ENCODE measurements at places on chromosomes 4 and X.
A peak's percentile ranks its signal among the peaks of the same experiment; 100 is the strongest.

DNA sequence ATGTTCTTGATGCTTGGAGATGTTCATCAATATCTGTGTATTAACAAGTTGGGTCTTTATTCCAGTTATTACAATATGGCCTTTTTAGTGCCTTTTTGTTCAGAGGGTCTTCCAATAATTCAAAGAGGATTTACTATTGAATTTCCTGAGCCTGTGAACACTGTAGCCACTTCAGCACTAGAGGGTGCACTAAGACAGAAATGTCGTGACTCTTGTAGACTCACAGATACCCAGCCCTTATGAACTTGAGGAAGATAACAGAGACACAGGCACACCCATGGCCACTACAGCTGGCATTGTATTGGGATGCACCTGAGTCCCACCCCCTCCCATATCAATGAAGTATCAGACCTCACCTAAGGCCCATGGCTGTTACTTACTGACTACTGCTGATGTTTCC is 54.4 kb upstream of the ACTRT1 start:
- H3K4me3 ChIP-seq: no peak overlapping the region
- DNase-seq: no peak
- H3K4me1 ChIP-seq: no peaks in the 10 kb centered on the region
- H3K27me3 ChIP-seq: no peaks in the 10 kb centered on the region

DNA sequence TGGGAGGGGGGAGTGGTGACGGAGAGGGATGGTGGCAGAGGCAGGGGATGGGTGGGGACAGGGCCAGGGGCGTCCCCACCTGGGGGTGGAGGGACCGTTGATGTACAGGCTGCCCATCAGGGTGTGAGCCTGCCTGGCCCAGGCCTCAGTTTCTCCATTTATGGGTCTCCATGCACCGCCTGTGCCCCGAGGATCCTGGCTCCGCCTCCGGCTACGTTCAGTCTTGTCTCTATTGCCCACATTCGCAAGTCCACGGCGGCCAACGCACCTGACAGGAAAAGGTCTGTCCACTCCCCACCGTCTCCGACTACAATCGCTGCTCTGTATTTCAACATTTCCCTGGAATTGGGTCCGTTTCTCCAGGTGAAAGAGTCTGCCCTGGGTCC is 96.3 kb upstream of the NKX1-1 start:
- H3K4me3 ChIP-seq: no peak overlapping the region
- no peaks in the 10 kb centered on the region for H3K36me3 ChIP-seq
- H3K27me3 ChIP-seq: no peaks in the 10 kb centered on the region
- no peak overlapping the region for H3K27ac ChIP-seq
- DNase-seq: no peak
- no peaks in the 10 kb centered on the region for H3K4me1 ChIP-seq

- no peak for DNase-seq
- no peaks in the 10 kb centered on the region for H3K36me3 ChIP-seq
- H3K27ac ChIP-seq: no peak overlapping the region
- H3K4me1 ChIP-seq: no peaks in the 10 kb centered on the region
Measured at GRCh38 chrX:100208076-100208475, 202.0 kb downstream of the PCDH19 start.

DNA sequence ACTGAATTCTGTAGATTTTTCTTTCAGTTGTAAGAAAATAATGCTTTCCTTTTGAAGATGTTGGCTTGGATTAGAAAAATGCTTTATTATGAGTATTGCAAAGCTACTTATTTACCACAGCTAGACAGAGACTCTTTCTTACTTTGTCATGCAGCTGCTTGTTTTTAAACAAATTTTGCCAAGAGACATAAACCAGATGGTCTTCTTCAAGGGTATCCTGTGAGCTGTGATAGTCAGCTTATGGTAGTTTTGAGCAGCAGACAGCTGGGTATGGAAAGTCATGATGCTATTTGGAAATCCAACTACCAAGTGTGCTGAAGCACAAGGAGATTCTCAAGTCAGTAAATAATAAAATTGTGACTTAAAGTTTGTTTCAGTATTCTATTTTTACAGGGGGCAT is 941.5 kb downstream of the DMD start:
- no peak overlapping the region for H3K27ac ChIP-seq
- peaks cover 10% of the 10 kb centered on the region for H3K4me1 ChIP-seq
- no peaks in the 10 kb centered on the region for H3K36me3 ChIP-seq
- no peaks in the 10 kb centered on the region for H3K27me3 ChIP-seq

- DNase-seq: no peak
- H3K27me3 ChIP-seq: no peaks in the 10 kb centered on the region
- no peak overlapping the region for H3K4me3 ChIP-seq
Measured at GRCh38 chrX:153580700-153581386, 18.1 kb downstream of the CCNQ start.

DNA sequence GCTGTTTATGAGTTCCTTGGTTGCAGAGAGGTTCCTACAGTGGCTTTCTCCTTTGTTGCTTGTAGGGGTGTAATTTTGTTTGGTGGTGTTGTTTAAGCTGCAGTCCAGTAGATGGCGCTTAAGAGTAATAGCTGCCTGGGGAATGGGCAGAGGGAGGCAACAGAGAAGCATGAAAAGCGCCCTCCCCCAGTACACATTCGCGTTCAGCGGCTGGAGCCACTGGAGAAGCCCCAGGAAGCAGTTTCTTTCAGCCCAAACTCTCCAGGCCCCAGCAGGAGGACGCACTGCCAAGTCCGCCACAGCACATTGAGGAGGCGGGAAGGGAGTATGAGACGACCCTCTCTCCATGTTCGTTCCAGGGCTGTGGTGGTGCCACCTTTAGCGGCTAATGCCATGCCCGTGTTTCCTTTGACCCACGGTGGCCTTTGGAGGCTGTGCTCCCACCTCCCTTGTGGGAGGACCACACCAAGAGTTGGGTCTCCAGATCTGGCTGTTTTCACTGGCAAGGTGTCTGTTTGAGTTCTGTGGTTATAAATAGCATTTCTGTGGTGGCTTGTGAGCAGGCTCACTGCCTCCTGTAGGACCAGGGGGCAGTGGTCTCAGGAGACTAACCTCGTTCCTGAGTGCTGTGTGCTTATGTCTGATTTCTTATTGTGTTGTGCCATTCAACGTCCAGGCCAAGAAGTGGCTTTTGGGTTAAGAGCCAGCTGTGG is 252.3 kb downstream of the ARHGAP10 start:
- no peak overlapping the region for H3K27ac ChIP-seq
- no peaks in the 10 kb centered on the region for H3K27me3 ChIP-seq
- H3K4me3 ChIP-seq: no peak overlapping the region
- H3K4me1 ChIP-seq: peaks cover 16% of the 10 kb centered on the region
- DNase-seq: no peak

- H3K27me3 ChIP-seq: no peaks in the 10 kb centered on the region
- DNase-seq: peak; percentile 38
- H3K27ac ChIP-seq: peak within 1 kb of the TSS; percentile 78
Measured at GRCh38 chr4:6716018-6716911, at the start of gene BLOC1S4. Gene BLOC1S4, plus strand, starts transcription at chr4:6716174. Its CDS starts 36 bp downstream, at chr4:6716210.

DNA sequence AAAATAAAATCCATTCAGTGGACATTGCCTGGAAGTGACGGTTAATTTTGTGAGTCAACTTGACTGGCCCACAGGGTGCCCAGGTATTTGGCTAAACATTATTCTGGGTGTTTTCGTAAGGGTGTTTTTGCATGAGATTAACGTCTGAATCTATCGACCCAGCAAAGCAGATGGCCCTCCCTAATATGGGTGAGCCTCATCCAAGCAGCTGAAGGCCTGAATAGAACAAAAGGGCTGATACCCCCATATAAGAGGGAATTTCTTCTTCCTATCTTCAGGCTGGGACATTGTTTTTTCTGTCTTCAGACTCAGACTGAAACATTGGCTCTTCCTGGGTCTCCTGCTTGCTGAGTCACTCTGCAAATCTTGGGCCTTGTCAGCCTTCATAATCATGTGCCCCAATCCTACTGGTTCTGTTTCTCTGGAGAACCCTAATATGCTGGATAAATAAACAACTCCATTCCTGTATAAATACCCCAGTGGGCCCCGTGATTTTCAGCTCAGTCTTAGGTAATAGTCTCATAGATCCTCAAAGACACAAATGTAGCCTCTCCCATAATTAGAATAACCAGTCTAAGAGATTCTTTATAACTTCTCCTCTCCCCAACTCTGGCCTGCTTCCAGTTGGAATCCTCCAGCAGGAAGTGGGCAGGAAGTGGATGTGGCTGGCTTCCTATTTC is 33.1 kb upstream of the DDX3X start:
- H3K27ac ChIP-seq: no peak overlapping the region
- DNase-seq: no peak
- no peak overlapping the region for H3K4me3 ChIP-seq
- no peaks in the 10 kb centered on the region for H3K4me1 ChIP-seq
- H3K36me3 ChIP-seq: no peaks in the 10 kb centered on the region

GRCh38 chr4:138449938-138450337 is 207.8 kb upstream of the SLC7A11 start:
- no peaks in the 10 kb centered on the region for H3K36me3 ChIP-seq
- H3K4me1 ChIP-seq: peaks cover 4% of the 10 kb centered on the region
- H3K4me3 ChIP-seq: no peak overlapping the region
- no peak for DNase-seq
- no peaks in the 10 kb centered on the region for H3K27me3 ChIP-seq

DNA sequence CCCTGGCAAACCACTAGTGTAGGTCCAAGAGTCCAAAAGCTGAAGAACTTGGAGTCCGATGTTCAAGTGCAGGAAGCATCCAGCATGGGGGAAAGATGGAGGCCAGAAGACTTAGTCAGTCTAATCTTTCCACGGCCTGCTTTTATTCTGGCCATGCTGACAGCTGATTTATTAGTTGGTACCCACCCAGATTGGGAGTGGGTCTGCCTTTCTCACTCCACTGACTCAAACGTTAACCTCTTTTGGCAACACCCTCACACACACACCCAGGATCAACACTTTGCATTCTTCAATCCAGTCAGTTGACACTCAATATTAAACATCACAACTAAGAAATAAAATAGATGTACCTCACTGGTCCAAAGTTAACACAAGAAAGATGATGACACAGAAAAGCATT is 134.8 kb upstream of the GABRA2 start:
- H3K4me1 ChIP-seq: no peaks in the 10 kb centered on the region
- H3K36me3 ChIP-seq: no peaks in the 10 kb centered on the region
- no peak overlapping the region for H3K27ac ChIP-seq
- H3K27me3 ChIP-seq: no peaks in the 10 kb centered on the region
- no peak for DNase-seq

DNA sequence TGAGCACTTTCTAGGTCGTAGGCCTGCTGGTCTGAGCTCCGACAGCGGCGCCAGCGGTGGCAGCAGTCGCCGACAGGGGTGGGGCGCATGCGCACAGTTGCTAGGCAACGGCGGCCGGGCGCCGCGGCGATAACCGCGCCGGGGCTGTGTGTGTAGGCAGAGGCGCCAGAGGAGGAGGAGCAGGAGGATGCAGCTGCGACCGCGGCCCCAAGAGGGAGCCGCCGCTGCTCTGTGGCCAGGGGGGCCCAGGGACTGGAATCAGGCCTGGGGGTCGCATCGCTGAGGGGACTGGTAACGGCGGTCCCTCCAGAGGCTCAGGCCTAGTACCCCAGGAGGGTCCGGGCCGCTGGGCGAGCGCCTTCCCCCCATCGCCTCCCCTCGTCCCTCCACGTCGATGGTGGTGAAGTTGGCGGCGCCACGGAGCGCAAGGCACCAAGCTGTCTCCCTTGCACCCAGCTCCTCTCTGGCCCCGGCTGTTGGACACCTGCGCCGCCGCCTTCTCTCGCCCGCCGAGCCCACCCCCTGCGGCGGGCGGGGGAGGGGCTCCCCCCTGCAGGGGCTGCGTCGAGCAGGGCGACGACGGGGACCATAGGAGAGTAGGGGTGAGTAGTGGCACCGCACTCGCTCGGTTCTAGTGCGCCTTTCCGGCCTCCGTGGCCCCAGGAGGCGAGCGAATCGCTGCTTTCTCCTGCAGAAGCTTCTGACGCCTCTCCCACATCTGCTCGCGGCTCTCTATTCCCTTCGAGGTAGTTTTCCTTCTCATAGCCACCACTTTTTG is 58.6 kb upstream of the ZC4H2 start:
- no peaks in the 10 kb centered on the region for H3K27me3 ChIP-seq
- H3K27ac ChIP-seq: peak within 1 kb of the TSS; percentile 69
- H3K4me1 ChIP-seq: no peaks in the 10 kb centered on the region
- peak within 1 kb of the TSS; percentile 80 for H3K4me3 ChIP-seq
- no peak for DNase-seq

DNA sequence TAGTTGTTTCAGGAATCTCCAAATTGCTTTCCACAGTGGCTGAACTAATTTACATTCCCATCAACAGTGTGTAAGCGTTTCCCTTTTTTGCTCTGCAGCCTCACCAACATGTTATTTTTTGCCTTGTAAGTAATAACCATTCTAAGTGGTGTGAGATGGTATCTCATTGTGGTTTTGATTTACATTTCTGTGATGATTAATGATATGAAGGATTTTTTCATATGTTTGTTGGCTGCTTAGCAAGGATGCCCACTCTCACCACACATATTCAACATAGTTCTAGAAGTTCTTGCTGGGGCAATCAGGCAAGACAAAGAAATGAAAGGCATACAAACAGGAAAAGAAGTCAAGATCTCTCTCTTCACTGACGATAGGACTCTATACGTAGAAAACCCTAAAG is 472.4 kb downstream of the ZNF674 start:
- no peaks in the 10 kb centered on the region for H3K4me1 ChIP-seq
- H3K27me3 ChIP-seq: no peaks in the 10 kb centered on the region
- no peaks in the 10 kb centered on the region for H3K36me3 ChIP-seq
- no peak overlapping the region for H3K4me3 ChIP-seq
- no peak overlapping the region for H3K27ac ChIP-seq

DNA sequence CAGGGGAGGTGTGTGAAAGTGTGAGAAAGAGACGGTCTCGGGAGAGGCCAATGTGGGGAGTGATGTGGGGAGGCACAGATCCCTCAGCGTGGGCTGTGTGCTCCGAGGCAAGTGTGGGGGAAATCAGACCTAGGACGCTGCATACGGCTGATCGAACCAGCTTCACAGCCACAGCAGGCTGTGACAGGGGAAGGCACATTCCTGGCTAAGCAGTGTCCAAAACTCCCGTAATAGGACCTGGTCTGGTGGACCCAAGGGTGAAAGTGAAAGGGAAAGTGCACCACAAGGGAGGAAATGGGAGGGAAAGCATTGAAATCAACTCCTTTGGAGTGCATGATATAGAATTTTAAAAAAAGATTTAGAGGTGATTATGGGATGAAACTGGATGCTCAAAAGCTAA is 10.9 kb upstream of the RHOXF2 start:
- no peaks in the 10 kb centered on the region for H3K27me3 ChIP-seq
- H3K27ac ChIP-seq: no peak overlapping the region
- no peak overlapping the region for H3K4me3 ChIP-seq
- no peaks in the 10 kb centered on the region for H3K4me1 ChIP-seq

- H3K4me3 ChIP-seq: no peak overlapping the region
- no peaks in the 10 kb centered on the region for H3K27me3 ChIP-seq
- no peaks in the 10 kb centered on the region for H3K4me1 ChIP-seq
- DNase-seq: no peak
Measured at GRCh38 chrX:17812763-17813162, 48.3 kb downstream of the RAI2 start.

GRCh38 chr4:83281307-83281706 is 3.3 kb downstream of the COQ2 start:
- H3K27ac ChIP-seq: no peak overlapping the region
- no peak for DNase-seq
- H3K4me3 ChIP-seq: no peak overlapping the region
- H3K36me3 ChIP-seq: no peaks in the 10 kb centered on the region

- no peak overlapping the region for H3K4me3 ChIP-seq
- H3K36me3 ChIP-seq: no peaks in the 10 kb centered on the region
- no peak overlapping the region for H3K27ac ChIP-seq
- DNase-seq: no peak
- no peaks in the 10 kb centered on the region for H3K27me3 ChIP-seq
Measured at GRCh38 chr4:83387476-83388312, 53.0 kb upstream of the HPSE start.

- H3K4me1 ChIP-seq: no peaks in the 10 kb centered on the region
- H3K4me3 ChIP-seq: no peak overlapping the region
- H3K27me3 ChIP-seq: no peaks in the 10 kb centered on the region
- no peak overlapping the region for H3K27ac ChIP-seq
- DNase-seq: no peak
Measured at GRCh38 chr4:121108557-121108956, 36.2 kb upstream of the NDNF start.
